ENCODE measurements at places on chromosomes 3 and 15.

DNA sequence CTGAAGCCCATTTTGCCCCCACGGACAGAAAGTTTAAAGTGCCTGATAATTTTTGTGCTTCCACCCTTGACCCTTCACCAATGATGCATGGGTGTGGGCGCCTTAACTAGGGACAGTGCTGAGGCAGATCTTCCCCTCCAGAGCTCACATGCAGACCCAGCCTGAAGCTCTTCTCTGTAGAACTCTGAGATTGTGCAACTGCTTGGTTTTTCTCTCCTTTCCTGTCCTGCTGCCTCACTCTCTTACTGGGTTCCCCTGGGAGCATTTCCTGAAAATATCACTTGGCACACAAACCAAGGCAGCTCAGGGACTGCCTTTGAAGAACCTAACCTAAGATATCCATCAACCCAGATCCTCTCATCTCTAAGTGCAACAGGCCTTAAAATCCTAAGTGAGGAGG, 220.3 kb upstream of the STT3B start:
- no peak for DNase-seq

GRCh38 chr15:34850121-34850520, 54.8 kb upstream of the ACTC1 start:
- no peak for DNase-seq

DNA sequence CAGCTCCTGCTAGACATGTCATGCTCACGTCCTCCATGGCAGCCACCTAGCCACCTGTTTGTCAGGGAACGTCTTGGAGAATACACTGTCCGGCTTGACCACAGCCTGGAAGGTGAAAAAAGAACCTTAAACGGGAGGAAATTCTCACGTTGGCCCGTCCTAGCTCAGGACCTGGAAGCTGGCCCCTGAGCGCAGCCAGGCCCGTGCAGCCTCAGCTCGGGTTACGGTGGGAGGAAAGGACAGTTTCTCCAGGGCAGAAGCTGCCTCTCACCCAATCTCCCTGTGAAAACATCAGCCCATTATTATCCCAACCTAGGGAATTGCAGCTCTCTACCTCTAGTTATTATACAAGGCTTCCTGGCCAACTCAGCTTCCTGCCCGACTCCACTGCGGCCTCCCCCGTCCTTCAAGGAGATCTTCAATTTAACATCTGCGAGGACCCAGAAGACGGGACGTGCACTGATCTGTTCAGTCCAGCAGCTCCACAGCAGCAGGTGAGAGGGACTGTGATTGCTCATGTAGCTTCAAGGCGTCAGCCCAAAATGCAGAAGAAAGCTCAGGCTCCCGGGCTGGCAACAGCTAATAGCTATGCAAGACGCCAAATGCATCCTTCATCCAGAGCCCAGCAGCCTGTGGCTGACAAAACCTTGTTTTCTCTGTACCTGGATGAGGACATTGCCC, 84.7 kb downstream of the ADAMTS17 start:
- DNase-seq = no peak

DNA sequence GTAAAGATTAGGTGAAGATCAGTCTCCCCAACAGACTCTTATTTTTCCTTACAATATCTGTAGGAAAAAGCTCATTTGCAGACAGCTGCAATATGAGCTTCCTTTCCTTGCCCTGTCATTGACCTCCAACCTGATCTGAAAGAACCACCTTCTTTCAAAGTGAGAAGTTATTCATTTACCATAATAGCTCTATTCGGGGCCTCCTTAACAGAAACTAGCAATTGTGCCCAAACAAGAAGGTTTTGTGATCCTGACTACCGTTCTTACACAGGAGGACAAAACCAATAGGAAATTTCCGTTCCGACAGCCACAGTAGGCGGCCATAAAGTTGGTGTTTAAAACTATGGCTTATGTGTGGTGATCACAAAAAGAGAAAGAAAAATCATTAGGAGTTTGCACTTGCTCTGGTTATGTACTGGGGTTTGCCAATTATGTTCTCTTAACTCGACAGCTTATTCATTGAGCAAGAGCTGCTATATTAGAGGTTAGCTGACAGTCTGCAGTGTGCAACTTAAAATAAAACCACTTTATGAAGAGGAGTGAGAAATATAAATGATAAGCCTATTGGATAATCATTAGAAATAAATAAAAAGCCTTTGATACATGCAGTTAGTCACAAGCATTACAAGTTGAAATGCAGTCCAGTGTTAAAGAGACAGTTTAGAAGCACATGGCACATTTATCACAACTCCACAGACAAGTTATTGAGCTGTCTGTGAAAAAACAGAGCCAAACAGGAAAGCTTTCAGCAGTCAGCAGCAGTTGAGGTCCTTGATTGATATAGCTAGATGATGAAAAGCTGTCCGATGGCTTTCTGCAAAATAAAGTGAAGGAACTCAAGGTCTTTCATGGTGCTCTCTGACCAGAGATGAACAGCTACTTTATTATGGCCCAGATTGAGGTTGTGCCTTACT, 199.8 kb downstream of the WDR72 start:
- DNase-seq = no peak

DNA sequence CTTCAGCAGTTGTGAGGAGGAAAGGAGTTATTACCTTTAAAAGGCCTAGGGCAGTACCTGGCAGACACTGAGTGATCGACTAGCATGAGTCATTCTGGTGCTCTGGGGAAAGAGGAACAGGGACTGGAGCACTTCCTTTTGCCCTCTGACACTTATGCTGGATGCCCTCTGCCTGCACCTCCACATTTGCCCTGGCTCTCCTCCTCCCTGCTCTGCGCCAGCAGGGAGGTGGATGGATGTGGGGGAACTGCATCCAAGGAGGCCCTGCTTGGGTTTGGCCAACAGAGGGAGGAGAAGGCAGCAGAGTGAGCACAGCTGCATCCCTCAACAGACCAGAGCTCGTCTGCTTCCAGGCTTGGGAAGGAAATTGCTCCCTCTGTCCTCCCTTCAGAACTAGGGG, 75.0 kb downstream of the SEMA5B start:
- DNase-seq = no peak

GRCh38 chr3:128322030-128323022, 144.4 kb downstream of the DNAJB8 start:
- no peak for DNase-seq

DNA sequence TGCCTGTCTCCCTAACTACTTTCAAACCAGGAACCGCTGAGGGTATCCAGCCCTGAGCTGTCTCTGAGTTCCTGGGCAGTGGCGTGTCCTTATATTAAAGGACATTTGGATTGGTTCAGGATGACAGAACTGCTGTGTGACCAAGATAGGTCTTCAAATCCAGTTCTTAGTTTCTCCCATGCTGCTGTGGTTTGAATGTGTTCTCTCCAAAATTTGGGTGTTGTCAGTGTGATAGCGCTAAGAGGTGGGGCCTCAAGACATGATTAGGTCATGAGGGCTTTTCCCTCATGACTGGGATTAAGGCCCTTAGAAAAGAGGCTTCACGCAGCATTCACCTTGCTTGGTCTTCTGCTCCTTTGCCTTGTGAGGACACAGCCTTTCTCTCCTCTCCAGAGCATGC, 376.5 kb upstream of the TPM1 start:
- no peak for DNase-seq

- no peak for DNase-seq
Measured at GRCh38 chr15:43249236-43249635, 17.5 kb downstream of the TGM5 start.

DNA sequence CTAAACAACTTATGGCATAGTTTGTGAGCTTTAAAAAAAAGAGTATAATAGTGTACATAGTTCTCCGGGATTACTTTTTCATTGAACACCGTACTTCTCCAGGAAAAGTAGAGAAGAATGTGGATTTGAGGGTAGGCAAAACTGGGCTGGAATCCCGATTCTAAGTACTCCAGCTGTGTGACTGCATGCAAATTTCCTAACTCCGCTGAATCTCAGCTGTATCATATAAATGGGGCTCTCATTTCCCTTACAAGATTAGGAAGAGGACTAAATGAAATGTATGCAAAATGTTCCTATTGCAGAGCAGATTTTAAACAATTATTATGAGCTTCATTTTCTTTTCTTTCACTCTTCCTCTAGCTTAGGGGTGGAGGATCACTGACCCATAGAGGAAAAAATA, 70.3 kb upstream of the HERC1 start:
- DNase-seq = no peak

- DNase-seq = no peak
Measured at GRCh38 chr15:97383516-97383915, 577.0 kb upstream of the ARRDC4 start.
